ENCODE measurements at places on chromosomes 1 and 21.

DNA sequence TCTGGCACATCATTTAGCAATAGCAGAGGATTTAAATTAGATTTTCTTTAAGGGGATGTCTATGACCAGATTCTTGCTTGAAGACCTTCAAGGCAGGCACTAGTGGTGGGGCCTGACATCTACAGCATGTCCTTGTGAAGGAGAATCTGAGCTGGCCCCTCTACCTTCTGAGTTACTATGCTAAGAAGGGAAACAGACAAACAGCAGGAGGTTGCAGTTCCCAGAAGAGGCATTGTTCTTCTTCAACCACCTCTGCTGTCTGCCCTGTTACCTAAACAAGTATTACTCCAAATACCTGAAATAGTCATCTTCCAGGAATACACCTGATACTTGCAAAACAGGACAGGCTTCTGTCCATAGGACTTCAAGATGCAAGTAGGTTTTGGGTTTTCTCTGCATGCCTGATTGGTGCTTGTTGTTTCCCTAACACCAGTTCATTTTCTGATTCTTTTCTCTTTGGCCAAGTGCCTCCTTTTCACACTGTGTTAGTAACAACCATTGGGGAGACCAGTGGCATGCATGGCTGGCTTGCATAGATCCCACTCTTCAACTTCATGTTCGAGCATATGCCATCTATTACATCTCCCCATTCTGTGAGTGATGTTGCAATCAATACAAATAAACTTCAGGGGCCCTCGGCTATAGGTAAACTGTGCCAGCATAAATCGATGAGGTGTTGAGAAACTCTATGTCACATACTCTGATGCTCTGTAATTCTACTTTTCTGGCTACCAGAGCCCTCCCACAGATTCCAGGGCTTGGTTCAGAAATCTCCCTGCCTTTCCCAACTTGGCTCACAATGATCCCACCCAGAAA lies 93.0 kb upstream of the DUSP10 start:
- peaks cover 2% of the 10 kb centered on the region for H3K27me3 ChIP-seq
- H3K27ac ChIP-seq: no peak overlapping the region
- H3K4me1 ChIP-seq: peaks cover 60% of the 10 kb centered on the region
- no peak for DNase-seq

- peak; percentile 93 for DNase-seq
- peak overlapping the region; percentile 84 for H3K4me3 ChIP-seq
- no peaks in the 10 kb centered on the region for H3K36me3 ChIP-seq
- H3K4me1 ChIP-seq: peaks cover 23% of the 10 kb centered on the region
- H3K27ac ChIP-seq: no peak overlapping the region
- H3K27me3 ChIP-seq: peaks cover 49% of the 10 kb centered on the region
Measured at GRCh38 chr1:61049850-61050540, 32.4 kb upstream of the NFIA start.

DNA sequence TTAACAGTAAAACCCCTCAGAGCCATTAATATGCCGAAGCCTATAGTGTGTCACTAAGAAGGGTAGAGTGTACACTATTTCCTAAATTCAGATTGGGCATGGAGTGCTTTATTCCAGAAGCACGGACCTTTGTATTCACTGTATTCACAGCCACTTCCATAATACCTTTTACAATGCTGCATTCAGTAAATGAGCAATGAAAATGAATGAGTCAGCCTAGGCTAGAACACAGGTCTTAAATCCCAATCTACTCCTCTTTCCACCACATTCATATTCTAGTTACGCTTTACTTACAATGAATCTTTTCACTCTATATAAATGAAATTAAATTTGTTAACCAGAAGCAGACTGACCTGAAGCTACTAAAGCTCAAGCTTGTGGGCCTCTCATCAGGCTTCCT lies 13.0 kb upstream of the GORAB start:
- no peaks in the 10 kb centered on the region for H3K4me1 ChIP-seq
- H3K4me3 ChIP-seq: no peak overlapping the region
- DNase-seq: no peak

- H3K27me3 ChIP-seq: no peaks in the 10 kb centered on the region
- no peak overlapping the region for H3K27ac ChIP-seq
- H3K36me3 ChIP-seq: no peaks in the 10 kb centered on the region
- no peak for DNase-seq
- H3K4me1 ChIP-seq: no peaks in the 10 kb centered on the region
Measured at GRCh38 chr21:21383126-21383525, 384.9 kb downstream of the NCAM2 start.

- H3K27me3 ChIP-seq: no peaks in the 10 kb centered on the region
- no peak within 1 kb of the TSS for H3K4me3 ChIP-seq
- H3K27ac ChIP-seq: no peak within 1 kb of the TSS
- peaks cover 16% of the 10 kb centered on the region for H3K36me3 ChIP-seq
- peaks cover 17% of the 10 kb centered on the region for H3K4me1 ChIP-seq
- peak; percentile 60 for DNase-seq
Measured at GRCh38 chr1:37556712-37557196, at the start of gene DNALI1. TSS of gene DNALI1 (plus strand) at chr1:37556940. CDS start at chr1:37556995, 55 bp downstream.

GRCh38 chr1:202562444-202563060 lies 147.7 kb downstream of the SYT2 start:
- DNase-seq: no peak
- no peak overlapping the region for H3K27ac ChIP-seq
- no peak overlapping the region for H3K4me3 ChIP-seq
- H3K4me1 ChIP-seq: peaks cover 17% of the 10 kb centered on the region
- peaks cover 3% of the 10 kb centered on the region for H3K36me3 ChIP-seq

DNA sequence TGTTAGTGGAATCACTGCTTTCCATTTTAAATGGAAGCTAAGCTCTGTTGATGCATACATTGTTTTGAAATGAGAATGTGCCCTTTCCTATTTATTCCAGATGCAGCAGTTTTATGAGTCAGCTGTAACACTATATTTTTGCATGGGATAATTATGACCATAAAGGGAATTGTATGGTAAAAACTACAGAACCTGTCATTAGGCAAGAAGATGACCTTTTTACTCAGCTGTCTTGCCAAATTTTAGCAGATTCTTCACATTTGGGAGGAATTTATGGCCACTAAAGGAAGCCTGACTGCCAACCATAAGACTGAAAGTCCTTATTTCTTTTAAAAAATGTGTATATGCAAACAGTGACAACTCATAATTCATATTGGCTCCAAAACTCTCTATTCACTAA lies 356.3 kb upstream of the PRMT6 start:
- no peaks in the 10 kb centered on the region for H3K36me3 ChIP-seq
- DNase-seq: no peak
- H3K4me3 ChIP-seq: no peak overlapping the region
- no peaks in the 10 kb centered on the region for H3K4me1 ChIP-seq

DNA sequence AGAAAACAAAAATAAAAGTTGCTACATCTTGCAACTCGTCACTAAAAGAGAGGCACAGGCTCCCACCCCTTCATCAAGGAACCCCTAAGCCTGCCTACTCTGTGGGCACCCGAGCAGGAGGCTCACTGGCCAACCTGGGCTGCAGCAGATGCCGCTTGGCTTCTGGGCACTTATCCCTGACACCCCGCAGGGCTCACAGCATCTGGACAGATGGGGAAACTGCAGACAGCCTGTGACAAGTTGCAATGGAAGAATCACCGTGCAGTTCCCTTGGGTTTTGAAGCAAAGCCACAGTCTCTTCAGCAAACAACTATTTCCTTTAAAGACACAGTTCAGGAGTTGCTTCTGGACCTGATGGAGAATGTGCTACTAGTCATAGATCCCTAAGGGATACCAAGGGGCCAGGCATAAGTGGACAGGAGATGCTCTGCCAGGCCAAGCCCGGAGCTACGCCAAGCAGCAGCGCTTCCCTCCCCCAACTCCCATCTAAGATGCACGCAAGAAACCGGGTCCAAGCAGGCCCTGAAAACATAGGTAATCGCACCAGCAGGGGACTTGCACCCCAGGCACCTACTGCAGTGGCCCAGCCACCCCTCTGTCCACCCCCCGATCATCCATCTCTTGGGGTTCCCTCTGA lies 170.6 kb downstream of the NPHP4 start:
- no peaks in the 10 kb centered on the region for H3K4me1 ChIP-seq
- H3K27ac ChIP-seq: no peak overlapping the region
- H3K36me3 ChIP-seq: no peaks in the 10 kb centered on the region
- no peak overlapping the region for H3K4me3 ChIP-seq
- peaks cover 8% of the 10 kb centered on the region for H3K27me3 ChIP-seq

DNA sequence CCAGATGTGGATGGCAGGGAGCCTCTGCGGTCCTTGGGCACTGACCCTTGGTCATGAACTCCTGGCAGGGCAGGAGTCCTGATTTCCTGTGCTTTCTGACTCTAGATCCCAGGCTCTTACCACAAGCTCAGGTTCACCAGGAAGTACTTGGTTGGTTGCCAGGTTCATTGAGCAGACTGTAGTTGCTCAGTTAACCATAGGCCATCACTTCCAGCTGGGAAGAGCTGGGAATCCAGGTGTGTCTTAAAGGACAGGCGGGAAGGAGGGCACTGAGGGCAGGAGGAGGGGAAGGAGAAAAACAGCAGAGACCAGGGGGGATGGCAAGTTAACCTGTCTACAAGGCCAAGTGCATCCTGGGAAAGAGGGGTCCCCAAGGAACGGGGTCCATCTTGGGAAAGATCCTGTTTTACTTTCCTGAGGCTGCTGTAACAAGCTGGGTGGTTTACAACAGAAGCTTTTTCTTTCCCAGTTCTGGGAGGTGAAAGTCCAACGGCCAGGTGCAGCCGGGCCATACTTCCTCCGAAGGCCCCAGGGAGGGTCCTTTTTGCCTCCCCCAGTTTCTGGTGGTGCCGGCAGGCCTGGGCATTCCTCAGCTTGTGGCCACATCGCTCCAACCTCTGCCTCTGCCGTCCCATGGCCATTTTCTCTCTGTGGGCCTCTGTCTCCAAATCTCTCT lies 11.6 kb downstream of the KCNAB2 start:
- no peak for DNase-seq
- no peaks in the 10 kb centered on the region for H3K27me3 ChIP-seq
- H3K4me3 ChIP-seq: no peak overlapping the region

GRCh38 chr1:19453741-19454201 lies 31.6 kb downstream of the CAPZB start:
- H3K27me3 ChIP-seq: no peaks in the 10 kb centered on the region
- peaks cover 18% of the 10 kb centered on the region for H3K36me3 ChIP-seq
- H3K4me1 ChIP-seq: peaks cover 59% of the 10 kb centered on the region
- H3K27ac ChIP-seq: no peak overlapping the region
- H3K4me3 ChIP-seq: no peak overlapping the region

DNA sequence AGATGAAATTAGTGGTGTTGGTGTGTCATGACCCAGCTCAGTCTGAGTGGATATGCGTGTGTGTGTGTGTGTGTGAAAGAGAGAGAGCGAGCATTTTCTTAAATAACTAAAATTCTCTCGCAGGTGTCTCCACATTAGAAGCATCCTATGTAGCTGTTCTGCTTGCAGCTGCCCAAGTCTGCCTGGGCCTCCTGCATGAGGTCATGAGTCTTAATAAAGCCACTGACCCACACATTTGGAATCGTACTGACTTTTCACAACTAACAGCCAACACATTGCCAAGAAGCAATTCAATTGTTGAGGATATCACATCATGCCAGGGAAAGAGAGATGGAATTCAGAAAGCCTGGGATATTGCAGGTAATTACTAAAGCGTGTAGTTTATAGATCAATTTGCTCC lies 238.2 kb upstream of the AJAP1 start:
- H3K27ac ChIP-seq: no peak overlapping the region
- DNase-seq: no peak
- H3K27me3 ChIP-seq: no peaks in the 10 kb centered on the region
- H3K36me3 ChIP-seq: no peaks in the 10 kb centered on the region
- no peak overlapping the region for H3K4me3 ChIP-seq

DNA sequence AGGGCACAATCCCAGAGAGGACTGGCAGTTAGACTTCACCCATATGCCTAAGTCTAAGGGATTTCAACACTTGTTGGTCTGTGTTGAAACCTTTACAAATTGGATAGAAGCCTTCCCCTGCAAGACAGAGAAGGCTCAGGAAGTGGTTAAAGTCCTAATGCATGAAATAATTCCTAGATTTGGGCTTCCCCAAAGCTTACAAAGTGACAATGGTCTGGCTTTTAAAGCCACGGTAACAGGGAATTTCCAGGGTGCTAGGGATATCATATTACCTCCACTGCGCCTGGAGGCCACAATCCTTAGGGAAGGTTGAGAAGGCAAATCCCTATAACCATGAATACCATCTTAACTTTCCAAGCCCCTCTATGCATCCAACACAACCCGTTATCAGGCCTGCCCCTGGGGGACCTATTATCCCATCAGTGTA lies 3.3 kb upstream of the FMO4 start:
- DNase-seq: no peak
- peaks cover 10% of the 10 kb centered on the region for H3K4me1 ChIP-seq
- H3K27ac ChIP-seq: no peak overlapping the region
- no peak overlapping the region for H3K4me3 ChIP-seq

DNA sequence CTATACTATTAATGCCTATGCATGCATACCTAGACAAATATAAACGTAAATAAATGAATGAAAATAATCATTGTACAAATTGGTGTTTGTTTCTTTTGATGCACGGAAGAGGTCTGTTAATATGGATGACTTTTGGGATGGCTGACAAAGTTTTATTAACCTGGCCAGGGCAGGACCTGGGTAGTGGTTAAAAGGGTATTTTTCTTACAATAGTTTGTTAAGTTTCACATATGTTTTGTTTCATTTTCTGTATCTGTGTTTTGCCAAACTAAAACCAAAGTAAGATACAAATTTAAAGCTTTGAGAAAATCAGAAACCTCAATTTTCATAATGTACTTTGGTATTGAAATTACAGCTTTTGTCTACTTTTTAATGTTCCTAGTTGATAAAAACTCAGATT lies 222.7 kb upstream of the OLFM3 start:
- H3K36me3 ChIP-seq: no peaks in the 10 kb centered on the region
- H3K4me3 ChIP-seq: no peak overlapping the region
- H3K4me1 ChIP-seq: no peaks in the 10 kb centered on the region
- no peaks in the 10 kb centered on the region for H3K27me3 ChIP-seq

- H3K27ac ChIP-seq: no peak overlapping the region
- DNase-seq: no peak
- H3K36me3 ChIP-seq: peaks cover 2% of the 10 kb centered on the region
- peaks cover 28% of the 10 kb centered on the region for H3K27me3 ChIP-seq
- H3K4me1 ChIP-seq: peaks cover 21% of the 10 kb centered on the region
- no peak overlapping the region for H3K4me3 ChIP-seq
Measured at GRCh38 chr1:5393603-5394002, 598.6 kb downstream of the NPHP4 start.

DNA sequence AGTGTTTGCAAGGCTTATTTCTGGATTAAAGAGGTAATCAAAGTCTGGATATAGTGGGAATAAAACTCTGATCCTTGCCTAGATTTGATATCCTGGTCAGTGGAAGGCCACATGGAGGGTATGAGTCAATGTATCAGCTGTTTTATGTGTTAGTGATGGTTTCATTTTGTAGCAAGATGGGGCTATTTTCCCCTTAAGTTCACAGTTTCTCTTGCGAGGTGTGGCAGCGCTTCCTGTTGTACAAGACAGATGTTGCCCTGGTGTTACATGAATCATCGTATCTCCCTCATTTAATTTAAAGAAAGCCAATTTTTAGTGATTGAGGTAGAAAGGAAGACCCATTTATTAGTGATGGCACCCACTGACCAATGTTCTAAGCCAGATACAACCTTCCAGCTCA lies 220.2 kb downstream of the DUSP10 start:
- H3K4me3 ChIP-seq: no peak overlapping the region
- H3K36me3 ChIP-seq: no peaks in the 10 kb centered on the region
- peaks cover 7% of the 10 kb centered on the region for H3K4me1 ChIP-seq
- no peak overlapping the region for H3K27ac ChIP-seq
- no peak for DNase-seq
